ENCODE measurements at places on chromosomes 2 and 18.

GRCh38 chr2:69237070-69237670 lies 149.9 kb downstream of the GFPT1 start:
- no peaks in the 10 kb centered on the region for H3K36me3 ChIP-seq
- no peaks in the 10 kb centered on the region for H3K27me3 ChIP-seq
- DNase-seq: no peak
- H3K4me3 ChIP-seq: no peak overlapping the region

DNA sequence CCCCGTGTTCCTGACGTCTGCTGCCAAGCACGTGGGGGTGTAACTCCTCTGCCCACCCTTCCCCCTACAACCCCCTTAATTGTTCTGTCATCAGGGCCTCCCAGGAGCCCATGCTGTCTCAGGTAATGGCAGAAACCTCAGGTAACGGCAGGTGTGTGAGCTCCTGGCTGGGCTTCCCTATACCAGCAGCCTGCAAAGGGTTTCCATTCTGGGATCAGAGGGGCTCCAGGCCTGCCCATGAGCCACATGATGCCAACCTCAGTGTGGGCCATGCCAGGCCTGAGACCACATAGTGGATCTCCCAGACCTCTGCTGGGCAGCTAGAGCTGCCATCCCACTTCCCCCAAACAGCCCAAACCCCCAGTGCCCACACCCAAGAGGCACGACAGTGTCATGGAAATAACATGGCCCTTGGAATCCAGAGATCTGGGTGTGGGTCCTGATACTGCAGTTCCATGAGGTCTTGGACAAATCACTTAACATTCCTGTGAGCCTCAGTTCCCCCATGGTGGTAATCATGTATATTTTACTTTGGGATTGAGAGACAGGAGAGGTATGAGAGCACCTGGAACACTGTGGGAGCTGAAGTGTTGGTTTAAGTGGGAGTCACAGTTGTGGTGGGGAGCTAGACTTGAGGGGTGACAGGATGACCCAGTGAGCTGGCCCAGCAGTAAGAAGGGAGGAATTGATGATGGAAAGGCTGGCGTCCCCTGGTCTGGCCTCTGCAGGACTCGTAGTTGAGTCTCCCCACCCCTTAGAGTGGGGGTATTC lies 59.6 kb downstream of the ATOH8 start:
- no peaks in the 10 kb centered on the region for H3K4me1 ChIP-seq
- H3K27me3 ChIP-seq: no peaks in the 10 kb centered on the region
- no peaks in the 10 kb centered on the region for H3K36me3 ChIP-seq
- H3K4me3 ChIP-seq: no peak overlapping the region
- no peak overlapping the region for H3K27ac ChIP-seq
- no peak for DNase-seq

- H3K36me3 ChIP-seq: peaks cover 4% of the 10 kb centered on the region
- H3K4me3 ChIP-seq: no peak overlapping the region
- H3K4me1 ChIP-seq: peaks cover 16% of the 10 kb centered on the region
- no peak overlapping the region for H3K27ac ChIP-seq
- peaks cover 44% of the 10 kb centered on the region for H3K27me3 ChIP-seq
- DNase-seq: no peak
Measured at GRCh38 chr2:236508466-236508865, 61.2 kb upstream of the ACKR3 start.

- H3K36me3 ChIP-seq: no peaks in the 10 kb centered on the region
- H3K27ac ChIP-seq: no peak overlapping the region
- no peaks in the 10 kb centered on the region for H3K4me1 ChIP-seq
- DNase-seq: no peak
- no peak overlapping the region for H3K4me3 ChIP-seq
Measured at GRCh38 chr2:6545336-6545735, 320.4 kb downstream of the CMPK2 start.

- no peaks in the 10 kb centered on the region for H3K36me3 ChIP-seq
- H3K27me3 ChIP-seq: no peaks in the 10 kb centered on the region
- no peak overlapping the region for H3K4me3 ChIP-seq
- no peak overlapping the region for H3K27ac ChIP-seq
- no peak for DNase-seq
Measured at GRCh38 chr2:128692895-128693742, 374.5 kb upstream of the HS6ST1 start.

GRCh38 chr2:217247476-217247875 lies 387.6 kb upstream of the TNP1 start:
- peaks cover 10% of the 10 kb centered on the region for H3K27me3 ChIP-seq
- no peak overlapping the region for H3K27ac ChIP-seq
- H3K36me3 ChIP-seq: no peaks in the 10 kb centered on the region
- H3K4me1 ChIP-seq: peaks cover 9% of the 10 kb centered on the region

All from activated T-cell treated with anti-CD3 and anti-CD28 coated beads, Interleukin-2, amount 50 U/mL, for 72 hours (primary cell).